ENCODE measurements at places on chromosomes 2 and 18. TPM values are rescaled to one million over a fixed set of nuclear protein-coding genes. Genes with fewer than 3 reads are reported as not detected.

DNA sequence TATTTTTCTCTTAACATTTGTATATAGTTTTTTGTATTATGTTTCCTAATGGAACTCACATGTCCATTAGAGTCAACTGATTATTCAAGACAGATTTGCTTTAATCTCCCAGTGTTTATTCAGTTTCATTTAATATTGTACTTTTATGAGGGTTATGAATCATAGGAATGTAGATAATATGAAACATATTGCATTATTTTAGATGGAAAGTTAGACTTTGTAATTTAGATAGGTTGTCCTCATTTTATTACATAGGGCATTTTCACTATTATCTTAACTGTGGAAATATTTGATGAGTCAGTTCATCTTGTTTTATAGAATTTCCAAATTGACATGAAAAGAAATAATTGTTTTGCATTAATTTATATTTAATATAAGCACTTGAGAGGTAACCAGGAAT, 240.8 kb downstream of the PLCL1 start:
- no peak for DNase-seq

GRCh38 chr2:123993728-123994323, 31.3 kb upstream of the CNTNAP5 start:
- DNase-seq = no peak

DNA sequence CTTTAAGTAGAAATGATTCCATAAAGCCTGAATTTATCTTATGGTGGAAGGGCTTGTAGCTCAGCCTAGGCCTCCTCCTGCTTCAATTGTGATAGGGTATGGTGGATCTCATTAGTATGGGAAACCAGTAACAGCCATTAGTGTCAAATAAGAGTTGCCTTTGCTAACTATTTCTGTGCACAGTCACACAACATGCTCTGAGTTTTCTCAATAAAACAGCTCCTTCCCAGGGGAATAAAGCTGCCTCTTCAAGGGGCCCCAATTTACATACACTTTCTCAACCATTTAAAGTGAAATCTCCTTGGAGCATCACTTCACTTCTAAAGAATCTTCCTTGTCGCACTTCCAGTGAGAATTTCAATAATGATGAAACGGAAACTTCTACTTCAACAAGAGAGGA, 53.4 kb downstream of the KLF7 start:
- no peak for DNase-seq

The PLGLB2 gene
- 450 TPM for total RNA-seq

- peak; percentile 72 for DNase-seq
Measured at GRCh38 chr2:240556553-240557100, 1.2 kb downstream of the ANKMY1 start.

Measured in liver (tissue), 10 donors.